ENCODE measurements at places on chromosomes 12 and 14.

GRCh38 chr12:54356228-54356627 lies 8.1 kb downstream of the GPR84 start:
- no peak for DNase-seq

GRCh38 chr12:23621900-23622299 lies 327.6 kb downstream of the SOX5 start:
- DNase-seq: no peak

DNA sequence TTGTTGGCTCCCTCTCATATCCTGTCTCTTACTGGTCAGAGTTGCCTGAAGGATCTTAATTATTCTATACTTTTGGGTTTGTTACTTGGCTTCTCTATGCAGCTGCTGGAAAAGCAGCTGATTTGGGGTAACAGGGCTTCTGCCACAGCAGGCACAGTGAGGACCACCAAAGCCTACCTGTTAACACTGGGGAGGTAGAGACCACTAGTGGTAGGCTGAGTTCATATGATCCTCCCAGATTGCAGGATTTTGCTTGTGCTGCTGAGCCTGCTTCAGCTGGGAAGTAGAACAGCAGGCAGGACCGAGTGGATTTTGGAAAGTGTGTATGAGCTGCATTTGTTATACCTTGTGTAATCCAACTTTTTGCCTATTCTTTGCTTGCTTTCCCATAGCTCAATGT lies 34.1 kb downstream of the RCOR1 start:
- DNase-seq: no peak

DNA sequence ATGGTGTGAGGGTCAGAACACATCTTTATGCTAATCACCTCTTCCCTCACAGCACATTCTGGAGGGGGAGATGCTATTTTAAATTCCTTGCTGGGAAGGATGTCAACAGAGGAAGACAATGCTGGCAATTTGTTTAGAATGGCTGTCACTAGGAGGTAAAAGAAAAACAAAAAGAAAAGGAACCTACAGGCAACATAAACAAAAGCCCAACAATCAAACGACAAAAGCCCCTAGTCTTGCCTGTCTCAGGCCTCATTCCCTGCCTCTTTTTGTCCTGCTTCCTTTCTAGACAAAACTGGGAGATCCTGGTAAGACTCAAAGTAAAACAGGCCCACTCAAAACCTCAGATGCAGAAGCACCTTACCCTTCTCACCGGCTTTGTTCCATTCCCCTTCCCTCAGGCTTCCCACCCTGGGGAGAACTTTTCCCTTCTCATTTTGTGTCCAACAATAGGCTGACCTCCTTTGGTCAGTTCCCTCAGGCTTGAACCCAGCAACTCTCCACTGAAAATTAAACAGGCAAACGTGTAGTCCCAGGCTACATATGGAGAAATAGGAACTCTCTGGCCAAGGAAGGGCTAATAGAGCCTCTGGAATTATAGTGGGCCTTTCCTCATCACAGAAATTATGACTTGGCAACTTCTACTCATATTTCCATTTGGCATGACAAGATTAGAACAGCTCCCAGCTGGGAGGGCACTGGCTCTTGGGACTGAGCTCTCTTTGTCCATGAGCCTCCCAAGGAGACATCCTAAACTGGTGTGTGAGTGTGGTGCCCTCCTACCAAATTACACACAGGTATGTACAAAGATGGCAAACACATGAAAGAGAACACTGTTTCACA lies 193.0 kb downstream of the MON2 start:
- DNase-seq: no peak

GRCh38 chr14:69133206-69134125 lies 19.5 kb downstream of the DCAF5 start:
- DNase-seq: no peak

Measured in activated CD8-positive, alpha-beta memory T cell treated with anti-CD3 and anti-CD28 coated beads for 48 hours (primary cell).